Renal cortical epithelial cell (primary cell): ENCODE measurements at places on chromosomes 6 and 20. TPM values are rescaled to one million over a fixed set of nuclear protein-coding genes. Genes with fewer than 3 reads are reported as not detected.

- DNase-seq: no peak
Measured at GRCh38 chr20:57071283-57071731, 195.1 kb downstream of the BMP7 start.

- no peak for DNase-seq
Measured at GRCh38 chr20:2849529-2849928, 9.0 kb downstream of the VPS16 start.

SIRPD gene
- not detected in 2 replicates for total RNA-seq

PI3 gene
- 0.55 TPM in 1 of 2 replicates, not detected in the other for total RNA-seq

PERP gene
- total RNA-seq: 44.5 and 49.8 TPM in 2 replicates

- DNase-seq: no peak
Measured at GRCh38 chr6:166348305-166348949, 6.1 kb upstream of the SFT2D1 start.

NMBR gene
- total RNA-seq: 0.10 TPM in 1 of 2 replicates, not detected in the other

TMEM244 gene
- total RNA-seq: not detected in 2 replicates

DNA sequence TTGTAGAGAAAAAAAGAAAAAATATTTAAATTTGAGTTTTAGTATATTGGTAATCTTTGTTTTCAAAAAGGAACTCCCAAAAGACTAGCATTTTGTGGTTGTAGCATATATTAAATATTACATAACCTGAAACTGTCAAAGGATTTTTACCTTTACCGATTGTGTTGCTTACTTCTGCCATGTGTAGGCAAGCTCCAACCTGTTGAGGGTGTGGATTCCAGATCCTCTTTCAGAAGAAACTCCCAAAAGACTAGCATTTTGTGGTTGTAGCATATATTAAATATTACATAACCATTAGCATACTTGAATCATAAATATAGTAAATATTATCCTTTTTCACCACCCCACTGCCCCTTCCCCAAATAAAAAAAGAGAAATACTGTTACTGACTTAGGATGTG lies 3.2 kb downstream of the DSE start:
- no peak for DNase-seq

DNA sequence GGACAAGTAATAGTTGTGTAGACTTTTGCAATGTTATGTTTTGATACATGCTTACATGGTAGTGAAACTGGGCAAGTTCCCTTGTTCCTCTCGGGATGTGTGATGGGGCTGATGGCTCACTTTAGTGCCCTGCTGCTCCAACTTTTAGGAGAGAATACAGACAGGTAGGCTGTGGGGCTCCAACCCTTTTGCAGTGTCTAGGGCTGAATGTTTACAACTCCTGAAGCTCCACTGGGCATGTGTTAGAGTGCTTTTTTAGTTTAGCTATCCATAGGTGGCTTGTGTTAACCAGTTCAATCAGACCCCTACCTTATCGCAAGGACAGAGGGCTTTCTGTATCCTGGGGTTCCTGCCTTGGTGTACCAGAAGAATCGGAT lies 33.8 kb downstream of the SERPINB6 start:
- DNase-seq: no peak

DNA sequence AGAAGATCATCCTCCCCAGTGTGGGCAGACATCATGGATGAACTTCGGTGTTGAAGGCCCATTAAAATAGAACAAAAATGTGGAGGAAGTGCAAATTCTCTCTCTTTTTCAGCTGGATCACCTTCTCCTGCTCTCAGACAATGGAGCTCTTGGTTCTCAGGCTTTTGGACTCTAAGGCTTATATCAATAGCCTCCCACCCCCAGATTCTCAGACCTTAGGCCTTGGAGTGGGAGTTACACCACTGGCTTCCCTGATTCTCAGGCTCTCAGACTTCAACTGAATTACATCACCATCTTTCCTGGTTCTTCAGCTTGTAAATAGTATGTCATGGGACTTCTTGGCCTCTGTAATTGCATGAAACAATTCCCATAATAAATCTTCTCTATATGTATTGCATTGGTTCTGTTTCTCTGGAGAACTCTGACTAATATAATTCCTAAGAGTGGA lies 36.6 kb downstream of the NSFL1C start:
- peak; percentile 49 for DNase-seq

GRCh38 chr6:14276071-14276470 lies 158.5 kb downstream of the CD83 start:
- DNase-seq: no peak

DNA sequence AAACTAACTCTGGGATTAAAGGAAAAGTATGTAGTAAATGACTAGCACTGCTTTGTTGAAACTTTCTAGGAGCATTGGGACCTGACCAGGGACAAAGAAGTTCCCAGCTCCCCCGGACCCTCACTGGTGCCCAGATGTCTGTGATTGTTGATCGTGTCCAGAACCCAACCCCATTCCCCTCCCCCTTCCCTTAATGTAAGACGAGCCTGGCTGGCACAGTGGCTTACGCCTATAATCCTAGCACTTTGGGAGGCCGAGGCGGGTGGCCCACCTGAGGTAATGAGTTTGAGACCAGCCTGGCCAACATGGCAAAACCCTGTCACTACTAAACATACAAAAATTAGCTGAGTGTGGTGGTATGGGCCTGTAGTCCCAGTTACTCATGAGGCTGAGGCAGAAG lies 750.3 kb downstream of the CBLN4 start:
- no peak for DNase-seq

C6orf52 gene
- total RNA-seq: 1.4 TPM in 1 of 2 replicates, not detected in the other

GRCh38 chr6:170269151-170269845 lies 21.6 kb downstream of the DLL1 start:
- DNase-seq: no peak

DNA sequence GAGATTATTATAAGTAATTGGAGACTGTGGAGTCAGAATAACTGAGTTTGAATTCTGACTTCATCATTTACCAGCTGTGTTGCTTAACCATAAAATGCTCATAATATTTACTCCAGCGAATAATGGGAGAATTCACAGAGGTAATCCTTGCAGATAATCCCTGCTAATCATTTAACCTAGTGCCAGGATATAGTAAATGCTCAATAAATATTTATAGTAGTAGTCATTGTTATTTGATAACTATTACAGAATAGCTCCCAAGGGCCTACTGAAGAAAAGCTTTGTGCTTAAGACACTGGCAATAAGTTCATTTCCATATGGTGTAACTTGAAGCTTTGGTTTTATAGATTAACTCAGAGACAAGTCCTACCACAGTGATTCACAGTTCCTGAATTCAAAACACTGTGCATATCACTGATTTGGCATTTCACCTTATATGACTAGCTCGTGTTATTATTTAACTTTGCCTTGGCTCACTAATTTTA lies 208.8 kb upstream of the PLCB4 start:
- peak; percentile 100 for DNase-seq

SCGN gene
- total RNA-seq: 0.20 TPM in 1 of 2 replicates, not detected in the other

PCNA gene
- total RNA-seq: 126 and 172 TPM in 2 replicates

GRCh38 chr6:20640181-20640580 lies 105.9 kb downstream of the CDKAL1 start:
- DNase-seq: no peak

DNA sequence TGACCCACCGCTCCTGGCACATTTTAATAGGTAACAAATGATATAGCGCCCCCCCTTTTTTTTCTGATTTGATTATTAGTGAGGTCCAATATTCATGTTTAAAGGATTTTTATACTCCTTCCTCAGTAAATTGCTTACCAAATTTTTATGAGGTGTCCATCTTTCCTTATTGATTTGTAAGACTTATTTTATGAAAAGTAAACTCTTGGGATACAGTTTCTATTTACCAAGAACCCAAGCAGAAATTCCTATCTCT lies 25.1 kb downstream of the TRIM27 start:
- no peak for DNase-seq

DNA sequence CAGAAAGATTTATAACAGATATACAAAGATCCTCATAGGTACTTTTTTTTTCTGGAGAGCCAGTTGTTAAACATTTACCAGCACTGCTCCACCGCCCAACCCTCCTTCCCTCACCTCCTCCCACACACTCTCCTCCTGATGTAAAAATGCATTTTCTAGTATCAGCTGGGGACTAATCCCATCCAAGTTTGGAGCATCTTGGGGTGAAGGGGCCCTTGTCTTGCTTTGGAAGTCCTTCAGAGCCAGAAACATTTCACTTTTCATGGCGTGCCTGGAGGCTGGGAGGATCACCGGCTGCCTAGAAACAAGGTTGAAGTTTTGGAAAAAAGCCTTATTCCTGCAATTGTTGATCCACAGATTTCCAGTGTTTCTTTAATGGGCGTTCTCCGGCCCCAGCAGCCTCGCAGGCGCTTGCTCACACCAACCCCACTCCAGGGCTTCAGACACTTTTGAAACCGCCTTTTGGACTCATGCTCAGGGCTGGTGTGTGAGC lies 165.1 kb upstream of the AFDN start:
- DNase-seq: peak; percentile 75
